ENCODE measurements at places on chromosomes 4 and X.

GRCh38 chrX:39309721-39310152 lies 508.5 kb downstream of the MID1IP1 start:
- DNase-seq: no peak

- DNase-seq: no peak
Measured at GRCh38 chr4:169707958-169708643, 49.6 kb downstream of the HPF1 start.

DNA sequence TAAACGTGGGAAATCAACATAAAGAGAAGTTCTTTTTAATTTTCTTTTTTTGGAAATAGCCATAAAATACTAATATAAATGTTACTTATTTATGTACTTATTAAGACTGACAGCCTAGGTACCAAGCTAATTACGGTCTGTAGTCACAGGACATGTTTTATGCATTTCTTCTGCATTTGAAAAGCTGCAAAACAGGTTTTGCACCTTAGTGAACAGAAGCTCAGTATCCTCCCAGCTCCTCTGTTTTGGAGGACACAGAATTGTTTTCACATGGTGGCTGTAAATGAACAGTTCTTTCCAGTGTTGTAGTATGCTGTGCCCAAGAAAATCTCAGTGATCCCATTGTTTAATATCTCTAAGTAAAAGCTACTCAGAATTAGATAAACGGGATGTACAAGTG lies 1788.0 kb upstream of the TENM3 start:
- DNase-seq: no peak

DNA sequence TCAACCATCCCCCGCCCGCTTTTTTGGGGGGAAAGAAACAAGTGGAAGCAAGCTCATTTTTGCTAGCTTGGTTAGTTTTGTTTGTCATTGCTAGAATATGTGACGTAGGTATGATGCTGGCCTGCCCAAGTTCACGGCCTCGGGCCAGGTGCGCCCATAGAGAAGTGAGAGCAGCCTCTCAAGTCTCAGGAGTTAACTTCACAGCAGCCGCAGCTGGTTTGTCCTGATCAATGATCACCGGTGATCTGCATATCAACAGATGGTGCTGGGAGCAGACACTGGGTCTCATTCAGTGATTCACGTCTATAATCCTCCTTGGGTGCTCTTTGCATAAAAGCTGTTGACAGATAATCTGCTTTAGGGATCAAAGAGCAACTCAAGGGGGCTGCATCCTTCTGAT lies 50.1 kb downstream of the ENPP6 start:
- DNase-seq: no peak

DNA sequence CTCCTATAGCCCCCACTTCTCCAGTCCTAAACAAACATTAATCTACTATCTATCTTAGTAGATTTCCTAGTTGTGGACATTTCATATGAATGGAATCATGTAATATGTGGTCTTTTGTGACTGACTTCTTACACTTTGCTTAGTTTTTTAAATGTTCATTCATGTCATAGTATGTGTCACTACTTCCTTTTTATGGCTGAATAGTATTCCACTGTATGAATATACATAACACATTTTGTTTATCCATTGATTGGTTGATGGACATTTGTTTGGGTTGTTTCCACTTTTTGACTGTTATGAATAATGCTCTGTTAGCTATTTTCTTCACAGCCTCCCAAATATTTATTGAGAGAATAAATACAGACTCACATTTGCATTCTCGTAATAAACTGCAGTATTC lies 19.8 kb downstream of the USP53 start:
- no peak for DNase-seq

- DNase-seq: no peak
Measured at GRCh38 chrX:13837290-13837745, 20.4 kb upstream of the GPM6B start.

DNA sequence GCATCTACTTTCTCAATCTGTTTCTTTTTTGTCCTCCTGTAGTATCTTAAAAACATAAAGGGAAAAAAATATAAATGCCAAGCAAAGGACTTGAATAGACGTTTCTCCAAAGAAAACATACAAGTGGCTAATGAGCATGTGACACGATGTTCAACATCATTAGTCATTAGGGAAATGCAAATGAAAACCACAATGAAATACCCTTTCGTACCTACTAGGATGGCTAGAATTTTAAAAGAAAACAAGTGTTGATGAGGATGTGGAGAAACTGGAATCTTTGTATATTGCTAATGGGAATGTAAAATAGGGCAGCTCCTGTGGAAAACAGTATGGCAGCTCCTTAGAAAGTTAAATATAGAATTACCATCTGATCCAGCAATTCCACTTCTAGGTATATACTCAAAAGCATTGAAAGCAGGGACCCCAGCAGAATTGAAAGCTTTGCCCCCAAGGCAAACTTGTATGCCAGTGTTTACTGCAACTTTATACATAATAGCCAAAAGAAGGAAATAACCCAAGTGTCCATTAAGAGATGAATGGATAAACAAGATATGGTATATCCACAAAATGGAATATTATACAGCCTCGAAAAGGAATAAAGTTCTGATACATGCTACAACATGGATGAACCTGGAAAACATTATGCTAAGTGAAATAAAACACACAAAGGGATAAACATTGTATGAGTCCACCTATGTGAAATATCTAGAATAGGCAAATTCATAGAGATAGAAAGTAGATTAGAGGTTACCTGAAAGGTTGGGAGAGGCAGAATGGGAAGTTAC lies 138.3 kb downstream of the SH3KBP1 start:
- DNase-seq: no peak

DNA sequence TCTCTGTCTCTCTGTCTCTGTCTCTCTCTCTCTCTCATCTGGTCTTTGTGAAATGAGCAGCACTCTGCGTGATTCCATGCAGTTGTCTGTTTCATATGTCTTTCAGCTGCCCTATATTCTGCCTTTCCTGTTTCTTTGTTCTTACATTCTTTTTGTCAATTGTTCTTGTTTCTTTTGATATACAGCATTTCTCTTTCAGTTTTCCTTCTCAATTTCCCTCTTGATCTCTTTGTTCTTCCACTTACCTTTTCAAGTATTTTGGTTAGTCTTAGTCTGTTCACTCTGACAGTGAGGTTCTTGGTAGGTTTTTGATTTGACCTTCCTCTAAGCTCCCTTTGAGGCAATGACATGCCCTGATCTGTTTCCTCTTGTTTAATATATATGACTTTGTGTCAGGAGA lies 20.4 kb downstream of the ZNF157 start:
- no peak for DNase-seq

GRCh38 chrX:69362354-69362753 lies 141.8 kb upstream of the NALF2 start:
- no peak for DNase-seq

- no peak for DNase-seq
Measured at GRCh38 chr4:136650541-136651277, 881.6 kb downstream of the PCDH18 start.

DNA sequence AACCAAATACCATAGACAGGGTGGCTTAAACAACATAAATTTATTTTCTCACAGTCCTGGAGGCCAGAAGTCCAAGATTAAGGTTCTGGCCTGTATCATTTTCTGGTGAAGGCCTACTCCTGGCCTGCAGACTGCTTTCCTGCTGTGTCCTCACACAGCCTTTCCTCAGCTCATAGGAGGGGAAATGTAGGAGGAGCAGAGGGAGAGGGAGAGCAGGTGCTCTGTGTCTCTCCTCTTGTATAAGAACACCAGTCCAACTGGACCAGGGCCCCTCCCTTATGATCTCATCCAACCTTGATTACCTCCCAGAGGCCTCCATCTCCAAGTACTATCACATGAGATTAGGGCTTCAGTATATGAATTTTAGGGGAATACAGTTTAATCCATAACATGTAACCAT lies 34.3 kb downstream of the RAPGEF2 start:
- no peak for DNase-seq

DNA sequence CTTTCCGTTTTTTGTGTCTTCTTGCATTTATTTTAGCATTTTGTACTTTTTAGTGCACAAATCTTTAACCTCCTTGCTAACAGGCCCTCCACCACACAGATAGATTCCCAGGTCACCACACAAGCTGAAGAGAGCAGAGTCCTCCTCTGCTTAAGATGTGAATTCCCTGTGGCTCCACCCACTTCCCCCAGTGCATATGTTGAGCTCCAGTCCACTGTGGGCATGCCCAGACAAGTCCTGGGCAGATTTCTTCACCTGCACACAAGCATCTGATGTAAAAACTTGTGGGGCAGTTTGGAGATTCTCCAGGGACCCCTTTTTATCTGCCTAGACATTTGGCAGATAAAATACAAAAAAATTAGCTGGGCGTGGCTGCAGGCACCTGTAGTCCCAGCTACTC lies 19.8 kb upstream of the PASD1 start:
- DNase-seq: peak; percentile 0

DNA sequence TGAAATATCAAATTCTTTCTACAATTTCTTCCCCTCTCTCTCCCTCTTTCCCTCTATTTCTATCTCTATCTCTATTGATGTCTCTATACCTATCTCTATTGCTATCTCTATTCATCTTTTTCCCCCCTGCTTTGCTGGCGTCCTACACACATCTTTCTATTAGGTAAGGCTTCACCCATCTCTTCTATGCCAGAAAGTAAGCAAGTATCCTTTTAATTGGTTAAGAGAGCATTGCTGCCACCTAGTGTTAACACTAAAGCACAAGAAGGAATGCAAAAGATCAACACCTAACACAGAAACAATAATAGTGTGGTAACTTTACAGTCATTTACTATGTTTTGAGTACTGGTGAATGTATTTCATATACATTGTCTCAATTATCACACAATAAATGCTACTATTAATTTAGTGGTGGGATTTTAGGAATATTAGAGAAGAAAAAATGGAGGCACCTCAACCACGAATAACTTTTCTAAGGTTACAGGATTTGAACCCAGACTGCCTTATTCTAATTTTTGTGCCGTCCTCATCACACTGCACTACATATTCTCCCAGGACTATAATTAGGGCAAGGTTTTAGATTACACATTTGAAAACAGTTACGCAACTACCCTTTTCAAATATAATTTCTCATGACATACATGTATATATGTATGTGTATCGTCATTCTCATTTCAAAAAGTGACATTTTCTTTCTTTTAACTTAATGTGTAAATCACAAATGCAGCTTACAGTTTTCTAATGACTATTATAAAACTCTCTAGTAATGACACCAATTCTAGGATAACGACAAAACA lies 3.7 kb upstream of the C4orf36 start:
- DNase-seq: no peak

- no peak for DNase-seq
Measured at GRCh38 chrX:110089656-110090403, 86.9 kb downstream of the TMEM164 start.

- no peak for DNase-seq
Measured at GRCh38 chrX:19606902-19607301, 91.6 kb upstream of the MAP3K15 start.

- no peak for DNase-seq
Measured at GRCh38 chr4:111945014-111945413, 200.2 kb upstream of the FAM241A start.

DNA sequence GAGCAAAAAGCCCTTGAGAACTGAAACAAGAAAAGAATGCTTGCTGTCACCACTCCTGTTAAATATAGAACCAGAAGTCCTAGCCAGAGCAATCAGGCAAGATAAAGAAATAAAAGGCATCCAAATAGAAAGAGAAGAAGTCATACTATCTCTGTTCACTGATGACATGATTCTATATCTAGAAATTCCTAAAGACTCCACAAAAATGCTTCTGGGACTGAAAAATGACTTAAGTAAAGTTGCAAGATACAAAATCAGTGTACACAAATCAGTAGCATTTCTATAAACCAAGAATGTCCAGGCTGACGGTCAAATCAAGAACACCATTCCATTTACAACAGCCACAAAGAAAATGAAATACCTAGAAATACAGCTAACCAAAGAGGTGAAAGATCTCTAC lies 552.7 kb upstream of the SLIT2 start:
- DNase-seq: no peak

GRCh38 chrX:85493821-85494220 lies 114.4 kb upstream of the POF1B start:
- no peak for DNase-seq

- DNase-seq: no peak
Measured at GRCh38 chr4:41408859-41409593, 128.9 kb upstream of the LIMCH1 start.

DNA sequence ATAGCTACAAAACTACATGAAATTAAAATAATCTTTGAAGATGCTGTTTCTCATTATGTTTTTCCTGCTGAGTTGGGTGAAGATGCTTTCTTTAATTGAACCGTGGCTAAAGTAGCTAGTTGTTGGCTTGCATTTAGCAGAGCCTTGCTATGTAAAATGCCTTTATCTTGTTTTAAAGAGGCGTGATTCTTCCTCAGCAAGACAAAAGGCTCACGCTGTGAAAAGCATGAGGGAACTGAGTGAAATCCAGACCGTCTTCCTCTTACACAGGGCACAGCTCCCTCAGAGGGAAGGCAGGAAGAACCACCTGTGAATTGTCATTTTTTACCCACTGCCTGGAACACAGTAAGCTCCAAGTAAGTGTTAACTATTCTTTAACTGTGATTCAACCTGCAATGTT lies 39.0 kb upstream of the ZNF518B start:
- no peak for DNase-seq

DNA sequence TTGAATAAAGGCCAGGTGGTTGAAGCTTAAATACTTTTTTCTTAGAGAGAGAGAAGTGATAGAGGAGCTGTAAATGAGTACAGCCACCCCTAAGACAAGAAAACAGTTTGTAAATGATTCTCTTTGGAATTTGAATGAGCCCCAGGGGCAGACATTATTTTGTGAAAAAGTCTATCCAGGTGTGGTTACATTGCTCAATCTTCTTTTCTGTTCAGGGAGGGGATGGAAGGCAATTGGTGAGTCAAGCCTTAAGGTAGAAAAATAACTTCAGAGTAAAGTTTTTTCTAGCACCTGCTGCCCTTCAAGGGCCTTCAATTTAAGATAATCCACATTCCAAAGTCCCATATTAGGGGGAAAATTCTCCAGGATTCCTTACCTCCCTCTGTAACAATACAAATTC lies 646.7 kb downstream of the PDHA2 start:
- no peak for DNase-seq

DNA sequence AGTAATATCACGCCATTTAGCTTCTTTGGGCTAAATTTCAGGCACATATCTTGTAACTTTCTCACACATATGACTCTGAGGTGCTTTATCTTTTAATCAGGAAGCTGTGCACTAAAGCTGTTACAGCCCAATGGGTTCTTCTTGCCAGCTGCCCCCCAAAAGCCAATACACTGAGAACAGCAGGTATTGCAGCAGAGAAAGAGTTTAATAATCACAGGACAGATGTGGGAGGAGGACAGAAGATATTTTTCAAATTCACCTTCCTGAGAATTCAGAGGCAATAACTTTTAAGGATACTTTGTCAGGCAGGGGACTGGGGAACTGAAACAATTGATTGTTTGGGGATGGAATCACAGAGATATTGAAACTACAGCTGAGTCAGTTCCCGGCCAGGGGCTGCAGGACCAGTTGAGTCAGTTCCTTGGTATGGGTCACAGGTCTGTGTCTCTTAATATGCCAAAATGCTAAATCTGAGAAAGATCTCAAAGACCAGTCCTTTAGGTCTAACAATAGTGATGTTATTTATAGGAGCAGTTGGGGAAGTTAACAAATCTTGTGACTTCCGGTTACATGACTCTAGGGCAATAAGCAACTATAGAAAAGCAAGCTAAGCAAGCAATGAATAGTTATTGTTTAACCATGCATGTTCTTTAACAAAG lies 28.1 kb downstream of the DDIT4L start:
- DNase-seq: no peak

Measured in GM12864 (cell line).